Muscle of back (tissue), 13 donors: ENCODE measurements at places on chromosomes 12 and 14. TPM values are rescaled to one million over a fixed set of nuclear protein-coding genes. Genes with fewer than 3 reads are reported as not detected.

GRCh38 chr12:65199604-65200003 lies 30.2 kb downstream of the LEMD3 start:
- DNase-seq: no peak

DNA sequence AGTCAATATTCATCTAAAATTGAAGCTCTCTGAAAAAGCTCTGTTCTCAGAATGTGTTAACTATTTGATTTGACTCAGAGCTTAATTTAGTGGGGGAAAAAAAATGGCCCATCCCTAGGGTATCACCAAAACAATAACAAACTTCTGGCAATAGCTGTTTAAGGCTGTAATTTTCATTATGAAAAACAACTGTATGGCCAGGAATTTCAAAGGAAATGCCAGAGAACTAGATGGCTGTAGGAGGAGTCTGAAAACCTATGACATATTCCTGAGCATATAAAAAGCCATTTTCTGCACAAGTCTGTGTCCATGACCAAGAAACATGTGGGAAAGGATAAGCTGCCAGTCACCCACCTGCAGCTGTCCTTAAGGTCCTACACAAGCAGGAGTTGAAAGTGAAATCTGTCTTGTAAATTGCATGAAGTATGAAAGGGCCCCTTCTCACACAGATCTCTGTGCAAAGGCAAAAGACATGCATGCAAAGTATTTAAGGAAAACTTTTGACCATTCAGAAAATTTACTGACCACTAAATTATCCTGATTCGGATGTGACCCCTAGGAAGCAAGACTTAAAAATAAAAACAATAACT lies 299.1 kb downstream of the BTG1 start:
- DNase-seq: no peak

DNA sequence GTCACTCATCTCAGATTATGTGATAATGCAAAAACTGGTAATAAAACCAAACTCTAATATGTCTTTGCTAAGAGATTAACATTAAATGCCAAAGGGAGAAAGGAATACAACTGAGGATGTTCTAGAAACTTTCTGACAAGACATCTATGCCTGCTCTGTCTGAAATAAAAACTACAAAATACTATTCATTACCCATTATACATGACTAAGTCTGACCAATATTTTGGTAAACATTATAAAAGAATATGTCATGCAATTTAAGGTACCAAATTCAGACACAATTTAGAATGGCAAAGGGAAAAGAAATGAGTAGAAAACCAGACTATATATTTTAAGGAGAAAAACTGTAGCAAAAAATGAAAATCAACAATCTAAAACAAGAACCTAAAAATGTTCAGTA lies 39.5 kb downstream of the UBR7 start:
- no peak for DNase-seq

B3GNT4 gene
- polyA plus RNA-seq: 0.60 TPM

PRIMA1 gene
- polyA plus RNA-seq: 2.1 TPM

RERGL gene
- 0.62 TPM for polyA plus RNA-seq

GRCh38 chr12:80698847-80699542 lies 8.4 kb upstream of the MYF6 start:
- DNase-seq: no peak

DNA sequence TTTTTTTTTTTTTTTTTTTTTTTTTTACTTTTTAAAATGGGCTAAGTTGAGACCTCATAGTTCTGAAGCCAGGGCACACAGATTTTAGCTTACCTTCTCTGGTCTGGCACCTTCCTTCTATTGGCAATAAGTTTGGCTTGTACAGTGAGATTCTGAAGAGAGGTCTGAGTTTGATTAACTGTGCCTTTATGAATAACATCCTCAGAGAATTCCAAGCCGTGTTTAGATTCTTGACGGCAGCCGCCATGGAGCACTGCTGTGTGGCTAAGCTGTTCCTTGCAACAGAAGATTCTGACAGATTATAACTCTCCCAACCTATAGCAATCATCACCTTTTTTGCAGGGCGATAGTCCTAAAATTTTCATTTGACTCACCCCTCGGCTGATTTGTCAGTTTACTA lies 354.9 kb upstream of the FAR2 start:
- DNase-seq: peak; percentile 15

RND1 gene
- polyA plus RNA-seq: 0.40 TPM

- DNase-seq: no peak
These were observed at the start of gene ASCL4 for GRCh38 chr12:107774349-107775029. Gene ASCL4 (plus strand): TSS chr12:107774704. CDS start chr12:107775219, 515 bp downstream.

DNA sequence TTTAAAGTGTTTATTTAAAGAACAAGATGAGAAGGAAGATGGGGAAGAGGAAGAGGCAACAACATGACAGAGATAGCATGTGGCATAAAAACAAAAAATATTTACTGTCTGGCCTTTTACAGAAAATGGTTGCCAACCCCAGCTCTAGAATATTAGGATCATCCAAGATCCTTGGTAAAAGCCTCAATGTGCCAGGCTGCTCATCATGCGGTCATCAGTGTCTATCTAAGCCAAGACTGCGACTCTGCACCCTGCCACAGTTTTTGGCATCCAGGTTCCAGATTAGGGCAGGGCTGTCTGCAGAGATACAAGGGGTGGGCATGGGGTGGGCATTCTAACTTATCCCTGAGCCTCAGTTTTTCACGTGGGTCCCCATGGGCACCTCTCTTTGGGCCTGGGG lies 46.9 kb upstream of the CNTN1 start:
- no peak for DNase-seq

CAPZA3 gene
- polyA plus RNA-seq: not detected

DNA sequence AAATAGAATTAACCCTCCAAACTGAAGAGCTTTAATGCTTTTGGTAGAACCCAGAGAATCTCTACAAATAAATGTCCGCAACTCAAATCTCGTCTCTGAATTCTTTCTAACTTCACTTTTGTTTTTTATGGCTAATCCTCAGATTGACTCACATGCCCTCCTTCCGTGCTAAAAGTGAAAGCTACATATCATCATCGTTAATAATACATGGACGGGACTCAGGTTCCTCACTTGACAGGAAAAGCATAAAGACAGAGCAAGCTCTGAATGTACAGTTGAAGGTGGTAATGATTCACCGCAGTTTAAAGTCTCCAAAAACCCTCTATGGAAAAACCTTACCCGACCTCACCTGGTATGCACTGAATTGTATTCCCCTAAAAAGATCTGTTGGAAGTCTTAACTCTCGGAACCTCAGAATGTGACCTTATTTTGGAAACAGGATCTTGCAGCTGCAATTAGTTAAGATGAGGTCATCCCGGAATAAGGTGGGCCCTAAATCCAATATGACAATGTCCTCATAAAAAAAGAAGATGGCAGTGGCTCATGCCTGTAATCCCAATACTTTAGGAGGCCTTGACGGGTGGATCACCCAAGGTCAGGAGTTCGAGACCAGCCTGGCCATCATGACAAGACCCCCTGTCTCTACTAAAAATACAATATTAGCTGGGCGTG lies 147.4 kb upstream of the FOXN3 start:
- DNase-seq: no peak

GRCh38 chr14:100620255-100621100 lies 33.3 kb upstream of the BEGAIN start:
- DNase-seq: no peak

IQSEC3 gene
- 2.3 TPM for polyA plus RNA-seq

- no peak for DNase-seq
These were observed 81.7 kb upstream of the CCDC91 start for GRCh38 chr12:28108599-28108998.

- no peak for DNase-seq
These were observed 63.3 kb upstream of the KCNJ8 start for GRCh38 chr12:21837847-21838246.

SPTSSA gene
- polyA plus RNA-seq: 21.6 TPM

DNA sequence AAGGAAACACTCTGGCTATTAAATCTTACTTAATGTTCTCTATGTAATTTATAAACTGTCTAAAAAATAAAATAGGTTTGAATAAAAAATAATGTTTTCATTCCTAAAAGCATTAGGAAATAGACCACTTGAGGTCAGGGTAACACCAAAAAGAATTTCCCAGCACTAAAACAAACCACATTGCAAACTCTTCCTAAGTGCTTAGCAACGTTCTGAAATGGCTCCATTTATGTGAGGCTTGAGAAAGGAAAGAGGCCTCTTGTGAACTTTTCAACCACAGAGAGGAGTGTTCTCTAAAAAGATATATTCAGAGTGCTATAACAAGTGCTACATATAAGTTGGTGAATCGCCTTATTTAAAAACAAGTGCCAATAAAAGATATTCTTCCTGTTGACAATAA lies 42.7 kb downstream of the ALX1 start:
- DNase-seq: no peak

DNA sequence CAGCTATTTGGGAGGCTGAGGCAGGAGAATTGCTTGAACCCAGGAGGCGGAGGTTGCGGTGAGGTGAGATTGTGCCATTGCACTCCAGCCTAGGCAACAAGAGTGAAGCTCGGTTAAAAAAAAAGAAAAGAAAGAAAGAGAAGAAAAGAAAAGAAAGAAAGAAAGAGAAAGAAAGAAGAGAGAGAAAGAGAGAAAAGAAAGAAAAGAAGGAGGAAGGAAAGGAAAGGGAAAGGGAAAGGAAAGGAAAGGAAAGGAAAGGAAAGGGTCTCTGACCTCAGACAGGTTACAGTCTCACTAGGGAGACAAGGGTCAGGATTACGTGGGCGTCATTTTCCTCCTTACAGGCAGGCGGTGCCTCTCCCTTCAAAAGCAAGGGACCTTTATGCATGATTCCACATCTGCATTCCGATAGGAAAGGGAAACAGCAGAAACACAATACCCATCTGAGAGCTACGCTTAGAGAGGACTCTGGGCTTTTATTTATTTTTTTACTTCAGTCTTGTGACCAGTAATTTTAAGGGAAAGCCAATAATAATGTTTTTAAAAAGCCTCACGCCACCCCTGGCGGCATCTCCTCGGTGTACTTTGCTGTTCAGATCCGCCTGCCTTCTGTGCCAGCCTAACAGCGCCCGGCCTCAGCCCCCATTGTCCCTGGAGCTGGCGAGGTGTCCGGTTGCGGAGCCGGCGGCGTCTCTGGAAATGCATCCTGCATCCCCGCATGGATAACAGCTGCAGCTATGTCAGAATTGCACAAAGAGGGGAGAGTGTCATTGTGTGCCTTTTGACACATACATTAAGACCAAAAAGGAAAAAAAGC lies 945 bp upstream of the HIP1R start:
- DNase-seq: peak; percentile 47

GRCh38 chr12:71105956-71106355 lies 51.8 kb downstream of the TSPAN8 start:
- DNase-seq: no peak

AMDHD1 gene
- 0.16 TPM for polyA plus RNA-seq

PDZRN4 gene
- polyA plus RNA-seq: 2.2 TPM

- DNase-seq: peak; percentile 88
These were observed 18.7 kb downstream of the DAD1 start for GRCh38 chr14:22570132-22570949.

LALBA gene
- polyA plus RNA-seq: not detected

DNA sequence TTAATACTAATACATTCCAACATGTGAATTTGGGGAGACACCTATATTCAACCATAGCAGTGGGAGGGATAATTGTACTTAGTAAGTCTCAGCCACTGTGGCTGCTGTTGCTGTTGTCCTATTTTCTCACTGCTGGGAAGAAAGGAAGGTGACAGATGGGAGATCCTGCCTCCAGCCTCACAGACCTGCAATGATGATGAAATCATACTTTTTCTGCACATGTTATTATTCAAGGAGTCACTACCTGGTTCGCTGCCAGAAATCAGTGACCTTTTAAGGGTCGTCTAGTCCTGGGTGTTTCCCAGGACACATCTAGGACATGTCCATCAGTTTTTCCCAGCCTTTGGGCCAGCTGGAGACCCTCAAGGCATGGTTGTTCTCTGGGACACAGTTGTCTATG lies 106.2 kb upstream of the RPH3A start:
- no peak for DNase-seq

CCDC38 gene
- 0.27 TPM for polyA plus RNA-seq

DNA sequence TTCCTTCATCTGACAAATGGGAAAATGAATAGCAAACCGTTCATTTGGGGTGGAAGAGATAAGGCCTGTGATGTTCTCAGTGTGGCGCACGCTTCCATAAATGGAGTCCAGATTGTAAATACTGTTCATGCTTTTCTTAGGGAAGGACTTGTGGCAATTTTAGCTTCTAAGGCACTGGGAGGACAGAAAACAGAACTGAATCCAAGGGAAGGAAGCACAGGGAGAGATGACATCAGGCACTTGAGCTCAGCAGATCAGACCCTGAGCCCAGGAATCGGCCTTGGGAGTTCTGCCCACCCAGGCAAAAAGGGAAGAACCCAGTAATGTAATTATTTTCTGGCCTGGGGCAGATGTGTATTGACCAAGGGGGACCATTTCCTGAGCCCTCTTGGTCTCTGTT lies 7.2 kb upstream of the SH2B3 start:
- no peak for DNase-seq

CHST11 gene
- polyA plus RNA-seq: 2.7 TPM

- peak; percentile 51 for DNase-seq
These were observed 35.7 kb downstream of the MRPL42 start for GRCh38 chr12:93502802-93503623.

- peak; percentile 22 for DNase-seq
These were observed 865 bp downstream of the RGS6 start for GRCh38 chr14:71933001-71933587.

GRCh38 chr12:96878704-96879103 lies 28.4 kb upstream of the NEDD1 start:
- DNase-seq: no peak

- DNase-seq: no peak
These were observed 6.9 kb upstream of the KRT74 start for GRCh38 chr12:52580496-52580895.

GRCh38 chr12:106455111-106455510 lies 97.6 kb downstream of the POLR3B start:
- DNase-seq: no peak

DNA sequence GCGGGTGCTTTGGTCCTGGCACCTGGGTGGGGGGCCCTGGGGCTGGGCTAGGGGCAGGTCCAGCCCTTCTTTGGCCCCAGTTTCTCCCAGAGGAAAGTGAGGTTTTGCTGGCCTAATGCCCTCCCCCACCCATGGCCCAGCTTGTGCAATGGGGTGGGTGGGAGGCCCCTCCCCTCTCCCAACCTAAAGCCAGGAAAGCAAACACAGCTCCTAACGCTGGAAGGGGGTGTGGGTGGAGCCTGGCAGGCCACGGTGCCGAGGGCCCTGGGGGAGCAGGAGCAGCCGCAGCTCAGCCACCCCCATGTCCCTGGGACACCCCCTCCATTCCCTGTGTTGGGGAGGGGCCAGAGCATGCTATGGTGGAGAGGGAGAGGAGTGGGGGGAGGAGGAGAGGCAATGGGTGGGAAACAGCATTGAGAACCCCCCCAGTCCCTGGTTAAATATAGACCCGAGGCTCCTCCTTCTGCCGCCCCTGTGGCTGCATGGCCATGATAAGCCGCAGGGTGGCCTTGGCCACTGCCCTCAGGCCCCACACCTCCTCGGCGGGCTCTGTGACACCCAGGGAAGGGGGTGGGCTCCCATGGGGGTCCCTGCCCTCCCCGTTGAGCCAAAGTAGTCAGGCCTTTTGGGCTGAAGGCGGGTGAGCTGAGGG lies 4.7 kb downstream of the EXOC3L4 start:
- DNase-seq: no peak
